ENCODE measurements at places on chromosomes 7 and 10.

DNA sequence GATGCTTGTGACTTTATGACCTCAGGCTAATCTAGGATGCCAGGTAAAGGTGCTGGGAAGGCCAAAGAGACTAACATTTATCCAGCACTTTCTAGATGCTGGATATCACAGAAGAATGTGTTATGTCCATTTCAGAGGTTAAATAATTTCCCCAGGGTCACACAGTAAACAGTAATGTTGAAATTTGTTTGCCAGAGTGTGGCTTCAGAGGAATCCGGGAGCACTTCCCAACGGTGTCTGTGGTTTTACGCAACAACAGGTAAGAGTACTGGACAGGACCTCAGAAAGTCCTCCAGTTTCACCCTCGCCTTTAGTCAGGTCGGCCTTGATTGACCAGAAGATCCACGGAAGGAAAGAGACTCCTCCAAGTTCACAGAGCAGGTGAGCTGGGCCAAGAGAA, 1.7 kb downstream of the SHTN1 start:
- no peak for DNase-seq

DNA sequence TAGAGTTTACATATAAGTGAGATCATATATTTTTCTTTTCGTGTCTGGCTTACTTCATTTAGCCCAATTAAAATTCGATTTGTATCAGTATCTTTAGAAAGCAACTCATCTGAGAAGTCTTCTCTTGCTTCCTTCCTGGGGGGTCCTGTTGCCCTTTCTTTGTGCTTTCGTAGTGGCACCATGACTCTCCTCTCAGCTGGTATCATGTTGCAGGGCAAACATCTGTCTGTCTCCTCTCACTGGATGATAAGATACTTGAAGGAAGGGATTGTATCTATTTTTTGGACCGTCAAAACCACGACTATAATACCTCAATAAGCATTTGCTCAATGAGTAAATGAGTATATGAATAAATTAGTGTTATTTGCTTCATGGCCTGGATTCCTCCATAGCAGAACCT, 382.5 kb upstream of the SORCS1 start:
- no peak for DNase-seq

DNA sequence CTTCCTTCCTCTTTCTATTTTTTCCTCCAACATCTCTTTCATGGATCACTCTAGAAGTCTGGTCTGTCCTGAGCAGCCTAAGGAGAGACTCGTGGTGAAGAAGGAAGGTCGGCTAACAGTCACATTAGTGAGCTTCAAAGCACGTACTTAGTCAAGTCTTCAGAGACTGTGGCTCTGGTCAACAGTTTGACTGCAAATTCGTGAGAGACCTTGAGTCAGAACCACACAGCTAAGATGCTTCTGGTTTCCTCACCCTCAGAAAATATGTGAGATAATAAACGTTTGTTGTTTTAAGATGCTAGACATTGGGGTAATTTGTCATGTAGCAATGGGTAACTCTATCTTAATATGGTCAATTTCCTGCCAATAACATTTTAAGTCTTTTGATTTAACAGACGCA, 126.2 kb upstream of the LRRN3 start:
- no peak for DNase-seq

DNA sequence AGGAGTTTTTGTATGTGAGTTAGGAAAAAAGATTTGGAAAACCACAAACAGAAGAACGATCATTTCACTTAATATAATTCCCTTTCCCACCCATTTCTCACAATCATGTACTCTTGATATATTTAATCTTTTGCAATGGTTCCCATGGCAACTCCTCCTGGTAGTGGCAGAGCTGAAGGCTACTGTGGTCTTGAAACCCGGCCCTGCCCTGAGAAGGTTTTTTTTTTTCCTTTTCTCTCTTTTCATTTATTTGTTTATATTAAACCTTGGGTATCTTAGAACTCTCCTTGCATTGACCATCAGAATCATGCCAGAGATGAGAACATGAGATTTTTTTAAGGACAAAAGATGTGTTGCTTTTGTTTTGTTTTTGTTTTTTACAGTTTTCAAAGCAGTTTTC, 566.1 kb upstream of the NRP1 start:
- no peak for DNase-seq

- no peak for DNase-seq
Measured at GRCh38 chr10:86349940-86350630, 16.5 kb downstream of the GRID1 start.

DNA sequence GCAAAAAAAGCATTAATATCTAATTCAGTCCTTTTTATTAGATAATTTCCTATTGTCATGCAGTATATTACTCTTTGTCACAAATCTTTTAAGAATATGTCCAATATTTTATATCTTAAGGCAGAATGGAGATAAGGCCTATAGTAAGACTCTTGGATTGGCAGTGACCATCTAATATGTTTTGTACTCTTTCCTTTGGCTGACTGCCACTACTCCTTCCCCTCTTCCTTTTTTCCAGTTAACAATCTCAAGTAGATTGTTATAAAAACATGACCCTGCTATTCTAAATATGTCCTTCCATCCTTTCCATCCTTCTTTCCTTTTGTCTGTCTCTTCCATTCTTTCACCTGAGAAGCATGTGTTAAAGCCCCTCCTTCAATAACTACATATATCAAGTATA, 92.8 kb upstream of the TMEM168 start:
- DNase-seq, result no peak

GRCh38 chr10:124350806-124351205, 67.9 kb downstream of the OAT start:
- no peak for DNase-seq

GRCh38 chr10:23512355-23513058, 73.6 kb downstream of the OTUD1 start:
- DNase-seq, result no peak

- DNase-seq, result no peak
Measured at GRCh38 chr7:137948845-137949330, 53.0 kb downstream of the CREB3L2 start.

DNA sequence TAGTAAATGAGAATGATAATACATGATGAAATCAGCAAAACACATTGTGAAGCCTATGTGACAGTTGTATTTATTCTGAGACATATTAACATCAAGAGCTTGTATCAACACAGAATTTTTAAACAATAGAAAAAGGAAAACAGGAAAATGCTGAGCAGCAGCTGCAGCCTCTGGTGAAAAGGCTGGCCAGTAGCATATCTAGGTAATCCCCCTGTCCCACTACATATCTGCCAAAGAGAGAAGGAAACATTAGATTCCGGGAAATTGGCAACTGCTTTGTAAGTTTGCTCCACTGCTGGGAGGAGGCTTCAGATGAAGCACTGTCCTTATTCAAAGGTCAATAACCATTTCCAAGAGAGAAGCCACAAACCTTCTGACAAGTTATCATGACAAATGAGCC, 89.4 kb downstream of the RALA start:
- no peak for DNase-seq

GRCh38 chr10:21445163-21445562, 80.3 kb downstream of the SKIDA1 start:
- DNase-seq, result no peak

DNA sequence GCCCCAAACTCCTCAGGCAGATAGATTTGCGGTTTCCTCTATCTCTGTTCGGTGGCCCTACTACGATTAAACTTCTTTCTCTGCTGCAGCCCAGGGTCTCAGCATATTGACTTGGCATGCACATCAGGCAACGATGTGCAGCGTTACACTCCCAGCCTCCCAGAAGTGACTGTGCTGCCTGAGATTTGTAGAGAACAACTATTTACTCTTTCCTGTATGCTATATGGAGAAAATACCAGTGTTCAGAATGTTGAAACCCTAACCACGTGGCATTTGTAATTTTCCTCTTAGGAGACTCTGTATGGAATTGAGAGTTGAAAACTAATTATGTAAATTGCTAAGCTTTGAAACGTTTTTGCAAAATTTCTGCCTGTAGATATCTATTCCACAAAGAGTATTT, 50.9 kb downstream of the GNAI1 start:
- DNase-seq, result no peak

DNA sequence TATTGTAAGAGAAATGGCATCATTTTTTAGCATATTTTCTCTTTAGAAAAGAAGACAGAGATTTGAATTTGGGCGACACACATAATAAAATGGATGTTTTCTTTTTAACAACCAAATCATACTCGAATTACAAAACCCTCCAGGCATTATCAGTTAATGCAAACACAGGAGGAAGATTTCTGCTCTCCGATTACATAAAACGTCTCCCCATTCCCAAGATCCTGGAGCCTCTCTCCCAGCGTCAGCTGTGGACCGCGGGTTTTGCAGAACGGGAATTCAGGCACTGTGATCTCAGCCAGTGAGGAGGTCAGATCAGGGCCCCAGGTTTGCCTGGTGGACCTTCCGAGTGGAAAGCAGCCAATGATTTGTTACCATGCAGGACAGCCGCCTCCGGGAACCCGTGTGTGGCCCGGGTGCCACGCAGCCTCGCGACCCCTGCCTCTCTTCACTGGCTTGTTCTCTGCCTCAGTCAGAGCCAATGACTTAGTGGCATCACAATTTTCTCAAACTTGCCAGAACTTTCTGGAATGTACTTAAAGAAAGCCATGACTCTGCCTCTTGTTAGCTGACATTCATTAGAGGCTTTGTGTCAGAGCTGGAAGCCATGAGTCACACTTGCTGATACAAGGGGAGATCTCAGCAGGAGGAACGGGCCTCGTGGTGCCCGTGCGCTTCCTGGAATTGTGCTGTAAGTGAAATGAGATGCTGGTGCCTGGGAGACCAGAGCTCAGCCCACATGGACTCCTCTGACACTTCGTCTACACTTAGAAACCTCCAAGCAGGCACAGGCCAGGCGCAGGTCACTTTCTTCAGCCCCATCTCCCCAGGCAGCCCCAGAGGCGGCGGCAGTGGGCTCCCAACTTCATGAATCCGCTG, 246.1 kb downstream of the KLF6 start:
- DNase-seq, result no peak

DNA sequence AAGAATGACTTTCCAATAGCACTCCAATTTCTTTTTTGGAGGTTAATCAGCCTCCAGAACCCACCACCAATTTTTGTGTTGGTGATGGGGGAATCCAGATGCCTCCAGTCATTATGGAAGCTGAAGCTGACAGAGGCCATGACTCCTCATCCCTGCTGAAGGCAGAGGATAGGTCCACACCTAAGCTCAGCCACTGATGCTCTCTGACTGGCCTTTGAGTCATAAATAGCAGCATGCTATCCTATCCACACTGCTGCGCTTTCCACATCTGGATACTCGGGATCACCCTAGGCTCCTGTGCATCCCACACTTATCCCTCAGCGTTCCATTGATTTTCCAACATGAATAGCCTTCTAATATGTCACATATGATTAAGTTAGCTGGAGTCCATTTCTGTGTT, 124.2 kb downstream of the TES start:
- no peak for DNase-seq

GRCh38 chr7:155878674-155879073, 66.4 kb upstream of the SHH start:
- no peak for DNase-seq

- DNase-seq, result no peak
Measured at GRCh38 chr7:29806995-29807841, 910 bp downstream of the WIPF3 start.

DNA sequence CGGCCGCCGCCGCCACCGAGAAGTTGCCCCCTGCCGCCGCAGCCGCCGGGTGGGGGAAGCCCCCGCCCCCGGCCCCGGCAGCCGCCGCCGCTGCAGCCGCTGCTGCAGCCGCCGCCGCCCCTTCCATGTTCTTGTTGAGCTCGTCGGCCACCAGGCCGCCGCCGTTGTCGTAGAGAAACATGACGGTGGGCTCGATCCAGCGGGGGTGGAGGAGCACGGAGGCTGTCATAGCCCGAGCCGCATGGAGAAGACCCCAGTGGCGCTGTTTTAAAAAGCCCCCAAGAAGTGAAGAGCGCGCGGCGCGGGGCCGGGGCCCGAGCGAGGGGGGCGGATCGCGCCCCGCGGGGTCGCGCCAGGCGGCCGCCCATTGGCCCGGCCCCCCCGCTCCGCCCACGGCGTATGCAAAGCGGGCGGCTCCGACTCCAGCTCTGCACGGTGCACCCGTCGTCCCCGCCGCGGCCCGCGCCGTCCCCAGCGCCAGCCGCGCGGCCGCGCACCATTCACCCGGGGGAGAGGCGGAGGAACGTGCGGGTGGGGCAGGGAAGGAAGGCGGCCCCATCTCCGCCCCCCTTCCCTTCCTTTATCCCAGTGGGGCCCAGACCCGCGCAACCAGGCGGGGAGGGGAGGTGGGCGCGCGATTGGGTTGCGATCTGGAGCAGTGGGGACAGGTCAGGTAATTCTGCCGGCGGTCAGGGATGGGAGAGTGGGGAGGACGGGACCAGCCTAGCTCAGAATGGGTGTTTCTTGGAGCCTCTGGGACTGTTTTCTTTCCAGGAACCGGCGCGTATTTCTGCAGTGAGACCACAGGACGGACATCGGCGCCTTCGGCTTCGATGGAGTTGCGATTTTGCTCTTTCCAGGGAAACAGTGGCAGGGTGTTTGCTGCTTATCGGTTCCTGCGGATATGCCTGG, at the start of gene HOXA13:
Gene HOXA13 (minus strand): TSS at position 243 of the 912 bp plus-strand sequence. CDS start 14 bp downstream, at position 229.
- no peak for DNase-seq

Measured in activated naive CD4-positive, alpha-beta T cell treated with anti-CD3 and anti-CD28 coated beads, Interleukin-2, amount 10 ng/mL, durations not matched to agents 7 days and 5 days (primary cell).